Uterine smooth muscle cell (primary cell): ENCODE measurements at places on chromosomes 16 and 17. TPM values are rescaled to one million over a fixed set of nuclear protein-coding genes. Genes with fewer than 3 reads are reported as not detected.

Gene PDK2
- total RNA-seq, result 7.5 and 11.7 TPM in 2 replicates

Gene ZNF597
- 1.7 and 2.0 TPM in 2 replicates for total RNA-seq

Gene MFAP4
- 4.8 and 21.7 TPM in 2 replicates for total RNA-seq

Gene CCDC78
- total RNA-seq, result 4.2 and 4.8 TPM in 2 replicates

Gene MSI2
- 13.1 and 19.1 TPM in 2 replicates for total RNA-seq

Gene STARD3
- total RNA-seq, result 21.6 and 26.7 TPM in 2 replicates

Gene PRKCB
- 1.00 and 2.4 TPM in 2 replicates for total RNA-seq

Gene KRTAP2-3
- total RNA-seq, result 0.12 and 1.00 TPM in 2 replicates

Gene DYNLRB2
- total RNA-seq, result 0.25 TPM in 1 of 2 replicates, not detected in the other

Gene C17orf78
- not detected in 2 replicates for total RNA-seq

Gene ECI1
- 51.1 and 60.7 TPM in 2 replicates for total RNA-seq

Gene PRR35
- total RNA-seq, result 0.11 TPM in 1 of 2 replicates, not detected in the other

Gene FZD2
- total RNA-seq, result 11.2 and 31.4 TPM in 2 replicates

Gene PRSS22
- total RNA-seq, result 0.12 and 1.5 TPM in 2 replicates

Gene GRB2
- 84.1 and 87.1 TPM in 2 replicates for total RNA-seq

Gene NPB
- total RNA-seq, result 0.22 and 0.25 TPM in 2 replicates

Gene PRM3
- total RNA-seq, result not detected in 2 replicates

Gene GAS2L2
- total RNA-seq, result under 0.01 TPM in 1 of 2 replicates, not detected in the other

Gene UNC13D
- total RNA-seq, result 1.00 and 1.2 TPM in 2 replicates

Gene MLKL
- total RNA-seq, result 8.6 and 15.5 TPM in 2 replicates

Gene CHST6
- 0.22 and 1.00 TPM in 2 replicates for total RNA-seq

Gene SCIMP
- total RNA-seq, result not detected in 2 replicates

Gene ATAD5
- total RNA-seq, result 1.7 and 5.8 TPM in 2 replicates

Gene KRTAP3-1
- total RNA-seq, result not detected in 2 replicates

Gene METTL22
- 30.9 and 33.3 TPM in 2 replicates for total RNA-seq

Gene MYL4
- total RNA-seq, result not detected in 2 replicates

Gene ABCC11
- total RNA-seq, result 0.11 and 0.50 TPM in 2 replicates

Gene KRTAP1-5
- 32.6 and 54.1 TPM in 2 replicates for total RNA-seq

Gene KRTAP2-1
- total RNA-seq, result not detected in 2 replicates

Gene LRRC37A
- total RNA-seq, result 1.4 and 2.1 TPM in 2 replicates

Gene TBC1D3K
- not detected in 2 replicates for total RNA-seq

Gene PDF
- 21.6 and 30.3 TPM in 2 replicates for total RNA-seq

Gene PHOSPHO1
- total RNA-seq, result not detected in 2 replicates

Gene SEPTIN12
- total RNA-seq, result not detected in 2 replicates

Gene FBXO39
- total RNA-seq, result 0.25 and 0.33 TPM in 2 replicates

Gene CHST5
- total RNA-seq, result under 0.01 and 0.11 TPM in 2 replicates

Gene SDR42E2
- total RNA-seq, result not detected in 2 replicates

Gene TM4SF5
- not detected in 2 replicates for total RNA-seq

Gene HSD11B2
- 0.37 TPM in 1 of 2 replicates, not detected in the other for total RNA-seq

Gene SLC13A5
- total RNA-seq, result not detected in 2 replicates

Gene SMTNL2
- under 0.01 TPM in 1 of 2 replicates, not detected in the other for total RNA-seq

Gene CBX4
- total RNA-seq, result 15.4 and 15.5 TPM in 2 replicates

Gene KRTAP4-4
- total RNA-seq, result not detected in 2 replicates

Gene GNGT2
- not detected in 2 replicates for total RNA-seq

Gene CEP112
- 9.2 and 11.1 TPM in 2 replicates for total RNA-seq

Gene CSH2
- under 0.01 TPM in 1 of 2 replicates, not detected in the other for total RNA-seq

Gene CCL8
- not detected in 2 replicates for total RNA-seq
